ENCODE measurements at places on chromosomes 16 and 17.

DNA sequence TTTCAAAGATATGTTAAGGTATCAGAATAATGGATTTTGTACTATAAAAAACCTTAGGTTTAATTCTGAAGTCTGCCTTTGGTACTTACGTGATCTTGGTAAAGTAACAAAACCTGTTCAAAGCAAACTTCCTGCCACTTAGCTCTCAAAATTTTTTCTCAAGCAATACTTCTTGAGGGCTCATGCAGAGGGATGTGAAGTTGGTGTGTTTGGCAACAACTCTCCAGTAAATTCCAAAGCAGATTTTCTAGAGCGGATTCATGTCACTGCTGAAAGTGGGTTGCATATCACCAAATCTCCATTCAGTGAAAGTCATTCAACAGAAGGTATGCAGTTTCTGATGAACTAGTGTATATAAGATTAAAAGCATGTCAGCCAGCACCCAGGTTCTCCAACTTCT lies 856.7 kb downstream of the CDH8 start:
- no peak for DNase-seq

DNA sequence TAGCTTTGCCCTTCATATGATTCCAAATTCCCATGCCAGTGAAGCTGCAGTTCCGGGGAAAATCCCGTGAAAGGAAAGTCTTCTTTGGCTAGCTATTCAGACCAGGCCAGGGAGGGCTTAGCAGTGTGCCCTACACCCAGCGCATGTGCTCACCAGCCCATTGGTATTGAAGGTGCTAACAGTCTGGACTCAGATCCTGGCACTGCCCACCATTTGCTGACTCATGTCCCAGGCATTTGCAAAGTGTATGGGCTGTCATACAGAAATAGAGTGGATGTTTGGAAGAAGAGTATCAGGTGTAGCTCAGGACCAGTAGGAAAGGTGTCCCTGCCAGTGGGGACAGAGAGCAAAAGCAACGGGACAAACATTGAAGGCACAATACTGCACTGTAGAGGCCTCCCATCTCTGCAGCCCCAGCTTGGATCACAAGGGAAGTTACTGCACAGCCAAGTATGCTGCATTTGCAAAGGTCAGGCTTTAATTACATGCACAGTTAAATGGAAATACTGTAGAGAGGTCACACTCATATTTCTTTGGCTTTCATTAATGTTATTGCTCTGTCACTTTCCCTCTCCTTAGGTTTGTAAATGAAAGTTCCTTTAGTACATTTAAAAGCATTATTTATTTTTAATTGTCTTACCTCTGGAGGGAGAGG lies 220.0 kb downstream of the IRX3 start:
- no peak for DNase-seq

- peak; percentile 19 for DNase-seq
These were observed 271.5 kb downstream of the PHKB start for GRCh38 chr16:47732523-47733111.

- no peak for DNase-seq
These were observed 60.5 kb downstream of the TMEM100 start for GRCh38 chr17:55661963-55662834.

Data from GM23338 (cell line).